ENCODE measurements at places on chromosomes 12 and 14.
A peak's percentile ranks its signal among the peaks of the same experiment; 100 is the strongest.

DNA sequence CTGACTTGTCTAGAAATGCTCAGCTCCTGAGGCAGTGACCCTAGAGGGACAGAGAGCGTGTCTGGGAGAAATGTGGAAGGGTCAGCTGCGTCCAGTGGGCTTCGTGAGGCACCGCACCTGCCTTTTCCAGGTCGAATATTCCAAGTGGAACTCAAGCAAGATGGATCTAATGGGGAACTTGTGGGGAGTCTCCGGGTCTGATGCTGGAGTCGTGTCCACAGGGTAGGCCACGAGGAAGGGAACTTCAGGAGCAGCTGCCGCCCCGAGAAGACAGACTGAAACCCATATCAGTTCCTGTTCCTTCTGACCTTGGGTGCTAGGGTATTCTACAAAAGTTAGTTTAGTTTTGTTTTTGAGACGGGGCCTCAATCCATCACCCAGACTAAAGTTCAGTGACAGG lies 67.5 kb downstream of the TNFAIP2 start:
- no peak for DNase-seq

DNA sequence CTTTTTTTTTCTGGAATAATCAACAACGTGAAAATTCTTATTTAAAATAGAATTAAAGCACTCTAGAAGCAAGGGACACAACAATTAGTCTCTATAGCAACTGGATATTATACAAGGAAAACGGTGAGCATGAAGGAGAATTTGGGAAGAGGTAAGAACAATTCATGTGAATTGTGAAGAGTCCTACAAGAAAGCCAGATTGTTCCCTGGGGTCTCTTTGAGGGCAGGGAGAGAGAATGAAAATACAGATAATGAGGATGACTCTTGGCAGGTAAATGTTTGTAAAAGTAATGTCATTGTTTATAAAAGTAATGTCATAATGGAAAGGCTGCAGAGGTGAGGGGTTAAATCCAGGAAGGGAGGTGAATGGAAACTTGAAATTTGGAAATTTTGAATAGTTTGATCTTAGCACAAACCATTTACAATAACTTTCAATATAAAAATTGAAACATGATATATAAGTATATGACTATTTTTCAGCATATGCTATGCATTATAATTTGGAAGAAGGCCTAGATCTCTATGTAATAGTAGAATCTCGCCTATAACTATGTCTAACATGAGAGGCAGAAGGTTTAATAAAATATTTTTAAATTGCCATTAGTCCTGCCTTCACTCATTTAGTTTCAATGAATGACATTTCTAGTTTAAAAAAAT lies 378.8 kb upstream of the DCN start:
- no peak for DNase-seq

DNA sequence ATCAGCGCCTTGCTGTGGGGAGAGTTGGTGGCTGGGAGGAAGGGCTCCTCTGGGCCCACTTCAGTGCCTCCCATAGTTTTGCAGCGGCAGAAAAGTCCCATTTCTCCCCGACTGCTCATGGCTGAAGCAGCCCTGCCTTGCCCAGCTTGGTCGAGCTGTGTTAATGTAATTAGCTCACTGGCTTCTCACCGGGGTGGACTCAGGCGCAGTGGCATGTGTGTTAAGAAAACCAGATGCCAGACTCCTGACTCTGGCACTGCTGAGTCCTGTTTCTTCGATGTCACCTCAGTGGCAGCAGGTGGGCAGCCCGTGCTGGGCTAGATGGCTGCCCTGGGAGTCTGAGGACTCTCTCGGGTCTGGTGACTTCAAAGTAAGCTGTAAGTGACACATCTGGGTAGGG lies 47.4 kb downstream of the CHST11 start:
- DNase-seq = no peak

GRCh38 chr12:117025481-117026151 lies 73.6 kb downstream of the TESC start:
- peak; percentile 64 for DNase-seq

- no peak for DNase-seq
Observed at GRCh38 chr12:104355630-104356029, 52.1 kb downstream of the EID3 start.

DNA sequence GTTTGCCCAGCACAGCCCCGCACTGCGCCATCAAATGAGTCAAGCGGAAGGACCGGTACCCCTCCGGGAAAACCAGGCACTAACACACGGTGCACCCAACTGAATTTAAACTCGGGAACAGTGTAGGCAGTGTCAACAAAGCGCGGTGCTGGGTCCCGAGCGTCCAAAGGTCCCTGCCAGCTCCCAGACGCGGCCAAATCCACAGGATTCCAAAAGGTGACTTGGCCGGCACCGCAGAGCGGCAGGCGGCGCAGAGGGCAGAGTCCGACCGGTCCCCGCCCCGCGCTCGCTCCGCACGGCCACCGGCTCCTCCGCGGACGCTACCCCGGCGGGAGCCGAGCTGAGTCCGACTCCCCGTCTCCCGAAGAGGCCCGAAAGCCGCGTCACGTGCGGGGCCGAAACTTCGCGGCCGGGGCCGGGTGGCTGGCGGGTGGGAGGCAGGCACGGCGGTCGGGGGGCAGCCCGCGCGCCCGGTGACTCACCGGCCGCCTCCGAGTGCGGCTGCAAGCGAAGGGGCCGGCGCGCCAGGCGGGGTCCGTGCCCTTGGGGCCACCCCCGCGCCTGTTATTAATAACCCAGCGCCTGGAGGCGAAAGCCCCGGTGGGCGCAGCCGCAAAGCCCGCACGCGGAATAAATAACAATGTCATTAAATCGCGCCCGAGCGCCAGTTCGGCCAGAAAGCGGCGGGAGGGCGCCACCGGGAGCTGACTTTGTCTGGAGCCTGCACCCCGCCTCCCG lies 863 bp downstream of the DENND5B start:
- peak; percentile 57 for DNase-seq

DNA sequence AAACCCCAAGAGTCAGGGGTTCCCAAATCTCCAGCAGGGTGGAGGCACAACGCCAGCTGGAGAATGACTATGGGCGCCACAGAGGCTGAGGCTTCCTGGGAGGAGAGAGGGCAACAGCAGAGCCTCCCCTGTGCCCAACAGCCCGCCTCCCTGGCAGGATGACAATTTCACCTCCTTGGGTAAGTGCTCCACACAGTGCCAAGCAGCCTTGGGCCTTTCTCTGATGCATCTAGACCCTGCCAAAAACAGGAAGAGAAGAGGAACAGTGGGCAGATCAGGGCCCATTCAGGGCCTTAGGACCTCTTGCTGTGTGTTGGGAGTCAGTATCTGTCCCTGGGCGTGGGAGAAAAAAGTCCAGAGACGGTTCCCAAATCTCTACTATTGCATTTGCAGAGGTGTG lies 5.0 kb upstream of the OR10P1 start:
- no peak for DNase-seq

GRCh38 chr12:40327535-40327934 lies 102.7 kb downstream of the LRRK2 start:
- no peak for DNase-seq

- DNase-seq = no peak
Observed at GRCh38 chr14:62006116-62006731, 244.0 kb downstream of the SNAPC1 start.

DNA sequence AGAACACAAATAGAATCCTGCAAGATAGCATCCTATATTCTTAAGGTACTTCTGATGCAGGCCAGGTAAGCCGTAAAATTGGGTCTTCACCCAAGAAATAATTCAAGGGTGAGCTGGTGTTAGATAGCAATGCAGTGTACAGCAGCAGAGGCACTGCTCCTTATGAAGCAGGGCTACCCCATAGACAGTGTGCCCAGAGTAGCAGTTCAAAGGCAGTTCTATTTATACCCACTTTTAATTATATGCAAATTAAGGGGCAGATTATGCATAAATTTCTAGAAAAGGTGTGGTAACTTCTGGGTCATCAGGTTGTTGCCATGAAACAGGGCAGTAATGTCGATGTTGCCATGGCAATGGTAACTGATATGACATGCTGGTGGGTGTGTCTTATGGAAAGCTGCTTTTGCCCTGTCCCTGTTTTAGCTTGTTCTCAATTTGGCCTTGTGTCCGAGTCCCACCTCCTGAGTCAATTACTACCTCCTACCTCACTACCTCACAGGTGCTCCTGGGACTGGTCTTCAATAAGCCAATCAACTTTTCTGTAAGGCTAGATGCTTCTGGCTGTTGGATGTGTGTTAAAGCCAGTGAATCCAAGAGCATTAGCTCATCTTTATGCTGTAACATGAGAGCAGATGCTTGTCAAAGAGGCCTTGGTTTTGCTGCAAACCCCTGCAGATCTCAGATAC lies 61.0 kb downstream of the PPM1A start:
- no peak for DNase-seq

GRCh38 chr12:108779998-108780688 lies 48.8 kb upstream of the CORO1C start:
- DNase-seq = no peak

DNA sequence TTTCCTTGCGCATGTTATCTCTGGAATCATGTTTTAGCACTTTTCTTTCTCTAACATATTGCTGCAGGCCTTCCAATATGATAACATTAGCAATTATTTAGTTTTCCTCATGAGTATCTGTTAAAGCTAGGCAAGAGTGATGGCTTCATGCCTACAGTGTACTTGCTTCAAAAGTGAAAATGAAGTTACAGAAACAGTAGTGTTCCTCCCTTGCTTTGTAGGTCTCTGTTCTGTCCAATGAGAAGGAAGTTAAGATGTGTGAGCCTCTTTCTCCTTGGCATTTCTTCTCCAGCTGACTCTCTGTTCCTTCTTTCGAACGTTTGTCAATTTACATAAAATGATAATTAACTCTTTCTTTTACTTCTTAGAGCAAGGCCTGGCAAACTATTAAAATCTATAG lies 22.2 kb downstream of the LRRIQ1 start:
- DNase-seq = no peak

DNA sequence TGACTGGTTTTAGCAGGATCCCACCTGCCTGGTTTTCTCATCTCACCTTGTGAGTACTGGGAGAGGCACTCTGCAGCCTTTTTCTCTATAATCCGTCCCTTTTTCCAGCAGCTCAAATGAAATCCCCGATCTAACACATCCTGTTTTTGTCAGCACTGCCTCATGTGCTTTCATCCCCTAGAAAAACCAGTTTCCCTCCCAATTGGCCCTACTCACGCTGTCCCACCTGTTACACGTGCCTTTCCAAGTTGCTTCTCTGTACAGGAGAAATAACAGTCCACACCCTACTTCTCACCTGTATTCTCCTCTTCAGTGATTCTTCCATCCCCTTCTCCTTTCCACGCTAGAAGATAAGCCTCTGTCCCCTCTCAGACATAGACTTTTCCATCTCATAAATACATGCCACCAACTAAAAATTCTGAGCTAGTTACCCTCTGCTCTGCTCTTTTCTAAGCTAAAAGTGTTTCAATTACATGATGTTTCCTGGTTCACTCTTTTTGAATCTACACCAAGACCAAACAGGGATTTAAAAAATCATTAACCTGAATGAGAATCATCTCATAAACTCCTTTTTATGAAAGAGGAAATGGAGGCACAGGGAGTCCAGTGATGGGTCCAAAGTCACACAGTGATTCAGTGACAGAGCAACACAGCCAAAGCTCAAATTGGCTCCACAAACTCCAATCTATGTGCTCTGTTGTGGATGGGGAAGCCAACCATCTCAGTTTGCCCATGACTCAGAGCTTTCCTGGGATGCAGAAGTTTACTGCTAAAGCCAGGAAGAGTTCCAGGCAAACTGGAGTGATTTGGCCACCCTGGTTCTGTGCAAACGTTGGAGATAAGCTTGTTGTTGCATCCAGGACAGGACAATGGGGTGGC lies 240.0 kb upstream of the TMEM132C start:
- DNase-seq = no peak

DNA sequence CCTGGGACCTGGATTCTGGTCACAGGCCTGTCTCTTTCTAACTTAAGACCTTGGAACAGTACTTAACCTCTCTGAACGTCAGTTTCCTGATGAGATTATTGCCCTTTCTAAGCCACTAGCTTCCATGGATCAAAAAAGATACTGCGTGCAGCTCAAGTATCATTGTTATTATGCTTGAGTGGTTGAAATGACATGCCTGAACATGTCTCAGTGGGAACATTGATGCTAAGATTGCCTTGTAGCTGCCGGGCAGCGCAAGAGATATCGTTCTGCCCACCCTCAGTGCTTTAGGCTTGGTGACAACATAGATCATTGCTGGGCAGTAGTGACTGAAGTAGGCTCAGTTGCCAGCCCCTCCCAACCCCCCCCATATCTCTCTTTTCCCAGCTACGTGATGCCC lies 131.9 kb downstream of the SMOC1 start:
- peak; percentile 81 for DNase-seq

GRCh38 chr14:100899884-100900771 lies 3.4 kb downstream of the RTL1 start:
- no peak for DNase-seq

DNA sequence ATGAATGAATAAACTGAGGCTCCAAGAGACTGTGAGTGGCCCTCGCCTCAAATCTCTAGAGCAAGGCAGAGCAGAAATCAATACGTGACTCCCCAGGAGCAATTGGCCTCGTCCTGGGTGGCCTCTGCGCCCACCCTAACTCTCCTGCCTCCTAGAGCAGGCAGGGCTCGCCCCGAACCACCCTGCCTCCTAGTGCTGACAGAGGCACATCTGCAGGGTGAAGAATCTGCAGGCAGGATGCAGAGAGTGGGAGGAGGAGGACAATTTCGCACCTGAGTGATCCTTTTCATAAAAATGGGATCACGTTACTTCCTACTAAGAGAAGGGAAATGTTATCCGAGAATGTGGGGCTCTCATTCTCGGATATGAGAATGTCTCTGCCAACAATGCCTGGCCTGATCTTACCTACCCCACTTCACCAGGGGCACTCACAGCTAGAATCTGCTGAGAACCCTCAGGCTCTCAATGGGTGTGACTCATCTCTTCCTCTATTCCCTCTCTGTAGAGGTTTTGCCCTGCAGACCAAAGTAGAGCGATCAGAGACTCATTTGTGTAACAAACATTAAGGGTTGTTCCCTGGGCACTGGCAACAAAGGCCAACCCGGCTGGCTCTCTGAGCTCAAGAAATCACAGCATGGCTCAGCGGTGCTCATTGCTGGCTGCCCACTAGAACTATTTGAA lies 61.7 kb upstream of the BCL2L14 start:
- DNase-seq = peak; percentile 76

GRCh38 chr12:118175823-118176447 lies 40.0 kb downstream of the PEBP1 start:
- no peak for DNase-seq

- no peak for DNase-seq
Observed at GRCh38 chr14:47102472-47102871, 450.9 kb upstream of the RPL10L start.

GRCh38 chr14:59507752-59508103 lies 23.4 kb downstream of the JKAMP start:
- DNase-seq = peak; percentile 90

- no peak for DNase-seq
Observed at GRCh38 chr12:13028825-13029570, 15.2 kb upstream of the FAM234B start.

- peak; percentile 17 for DNase-seq
Observed at GRCh38 chr14:77375973-77376770, 722 bp downstream of the TMED8 start.

Measured in epithelial cell of esophagus (primary cell).